NCI-H2081 (cell line): ENCODE measurements at places on chromosomes 4 and X.

GRCh38 chr4:55654131-55654530 lies 18.0 kb upstream of the NMU start:
- DNase-seq = no peak

DNA sequence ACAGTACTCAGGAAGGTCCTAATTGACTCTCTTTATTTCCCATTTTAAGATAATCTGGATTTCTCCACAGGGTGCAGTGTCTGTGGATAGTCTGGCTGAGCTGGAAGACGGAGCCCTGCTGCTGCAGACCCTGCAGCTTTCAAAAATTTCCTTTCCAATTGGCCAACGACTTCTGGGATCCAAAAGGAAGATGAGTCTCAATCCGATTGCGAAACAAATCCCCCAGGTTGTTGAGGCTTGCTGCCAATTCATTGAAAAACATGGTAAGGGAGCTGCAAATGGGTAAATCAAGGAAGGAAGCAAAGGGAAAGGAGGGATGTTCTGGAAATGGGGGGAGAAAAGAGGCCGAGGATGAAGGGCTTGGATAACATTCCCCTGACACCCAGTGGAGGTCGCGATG lies 26.0 kb downstream of the ARHGAP36 start:
- DNase-seq = no peak

DNA sequence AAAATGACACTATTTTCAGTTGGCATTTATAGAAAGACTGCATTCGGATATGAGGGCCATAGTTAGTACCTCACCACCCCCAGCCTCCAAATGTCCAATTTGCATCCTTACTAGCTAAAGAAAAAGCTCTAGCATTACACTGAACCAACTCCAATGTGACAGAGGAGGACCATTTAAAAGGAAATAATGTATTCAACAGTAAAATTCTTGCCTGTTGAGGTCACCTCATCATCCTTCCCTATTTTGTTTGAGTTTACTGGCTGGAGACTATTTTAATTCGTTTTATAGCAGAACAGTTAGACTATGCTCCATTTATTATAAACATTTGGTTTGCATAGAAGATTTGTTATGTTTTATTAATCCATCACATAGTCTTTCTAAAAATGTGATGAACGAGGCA lies 88.2 kb upstream of the PPARGC1A start:
- DNase-seq = no peak

DNA sequence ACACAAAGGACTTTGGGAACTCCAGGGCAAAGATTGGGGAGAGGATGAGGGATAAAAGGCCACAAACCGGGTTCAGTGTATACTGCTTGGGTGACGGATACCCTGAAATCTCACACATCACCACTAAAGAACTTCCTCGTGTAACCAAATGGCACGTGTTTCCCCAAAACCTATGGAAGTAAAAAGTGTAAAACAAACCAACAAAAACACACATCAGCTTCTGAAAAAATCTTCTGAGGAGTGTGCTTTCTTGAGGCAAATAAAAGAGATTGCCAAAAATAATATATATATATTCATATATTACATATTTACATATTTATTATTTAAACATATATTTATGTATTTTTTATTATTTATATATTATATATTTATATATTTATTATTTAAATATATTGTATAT lies 3.9 kb downstream of the P2RY8 start:
- DNase-seq = no peak

DNA sequence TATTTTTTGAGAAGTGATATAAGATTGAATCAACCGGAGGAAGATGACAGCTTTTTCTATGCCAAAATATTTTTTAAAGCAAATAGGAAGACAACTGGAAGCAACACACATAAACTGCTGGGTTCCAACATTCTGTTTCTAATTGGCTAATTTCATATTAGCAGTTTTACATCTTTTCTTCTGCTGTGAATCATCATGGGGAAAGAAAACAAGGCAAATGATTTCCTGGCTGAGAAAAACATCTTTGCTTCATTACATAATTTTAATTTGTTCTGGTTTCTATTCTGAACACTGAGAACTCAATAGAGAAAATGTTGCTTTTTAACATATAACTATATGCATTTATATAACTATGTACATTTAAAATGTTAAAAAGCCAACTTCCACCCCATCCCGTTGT lies 2518.5 kb downstream of the ARAP2 start:
- no peak for DNase-seq

DNA sequence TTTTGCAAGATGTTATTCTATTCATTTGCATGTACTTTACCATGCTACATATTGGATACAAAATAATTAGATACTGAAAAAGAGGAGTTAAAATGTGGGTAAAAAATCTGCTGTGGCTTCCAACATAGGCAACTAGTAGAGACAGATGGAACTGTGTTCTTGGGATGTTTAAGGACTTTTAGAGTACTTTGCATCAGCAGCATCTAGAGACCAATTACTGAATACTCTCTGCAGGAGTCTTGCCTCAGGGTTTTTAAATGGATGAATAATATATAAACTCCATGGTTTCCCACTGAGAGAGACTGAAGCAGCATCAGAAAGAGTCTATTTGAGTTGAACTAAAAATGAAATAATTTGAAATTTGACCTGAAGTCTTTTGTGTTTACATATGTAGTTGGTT lies 676.7 kb downstream of the GALNTL6 start:
- peak; percentile 14 for DNase-seq

DNA sequence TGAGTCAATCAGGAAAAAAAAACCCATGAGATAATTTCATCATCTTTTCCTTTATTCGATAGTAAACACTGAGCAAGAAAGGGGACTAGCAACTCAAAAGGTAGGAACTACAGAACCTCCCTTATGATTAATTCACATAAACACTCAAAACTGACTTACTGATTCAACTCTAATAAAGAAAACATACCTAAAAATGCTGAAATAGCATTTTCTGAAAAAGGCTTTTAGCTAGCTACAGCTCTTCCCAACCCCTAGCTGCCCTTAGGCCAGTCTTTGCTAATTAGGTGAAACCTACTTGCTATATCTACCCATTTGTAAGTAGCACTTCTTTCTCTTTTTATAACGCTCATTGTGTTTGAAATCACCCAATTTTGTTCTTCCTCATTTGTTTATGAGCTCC lies 150.6 kb downstream of the ATRX start:
- DNase-seq = no peak

DNA sequence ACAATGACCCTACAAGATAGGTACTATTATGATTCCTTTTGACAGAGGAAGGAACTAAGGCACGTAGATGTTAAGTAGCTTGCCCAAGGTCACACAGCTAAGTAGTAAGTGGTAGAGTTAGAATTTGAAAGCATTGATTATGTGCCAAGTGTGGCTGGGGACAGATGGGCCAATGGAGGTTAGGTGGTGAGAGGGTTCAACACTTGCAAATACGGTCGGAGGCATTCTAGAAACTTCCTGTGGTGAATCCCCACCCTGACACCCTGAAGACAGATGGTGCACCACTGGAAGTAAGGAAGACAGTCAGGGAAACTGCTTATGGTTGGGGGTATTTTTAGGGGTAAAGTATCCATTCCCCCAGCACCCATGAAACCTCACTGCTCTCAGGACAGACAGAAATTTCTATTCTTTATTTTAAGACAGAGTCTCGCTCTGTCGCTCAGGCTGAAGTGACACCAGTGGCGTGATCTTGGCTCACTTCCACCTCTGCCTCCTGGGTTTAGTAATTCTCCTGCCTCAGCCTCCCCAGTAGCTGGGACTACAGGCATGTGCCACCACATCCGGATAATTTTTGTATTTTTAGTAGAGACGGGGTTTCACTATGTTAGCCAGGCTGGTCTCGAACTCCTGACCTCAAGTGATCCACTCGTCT lies 142.5 kb downstream of the RASL11B start:
- no peak for DNase-seq

DNA sequence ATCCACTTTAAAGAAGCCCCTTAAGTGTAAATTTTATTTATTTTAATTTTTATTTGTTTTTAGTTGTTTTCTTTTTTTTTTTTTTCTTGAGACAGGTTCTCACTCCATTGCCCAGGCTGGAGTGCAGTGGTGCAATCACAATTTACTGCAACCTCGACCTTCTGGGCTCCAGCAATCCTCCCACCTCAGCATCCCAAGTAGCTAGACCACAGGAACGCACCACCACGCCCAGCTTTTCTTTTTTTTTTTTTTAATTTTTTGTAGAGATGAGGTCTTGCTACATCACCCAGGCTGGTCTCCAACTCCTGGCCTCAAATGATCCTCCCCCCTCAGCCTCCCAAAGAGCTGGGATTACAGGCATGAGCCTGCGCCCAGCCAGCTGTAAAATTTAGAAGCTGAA lies 6.0 kb downstream of the SAT1 start:
- no peak for DNase-seq

DNA sequence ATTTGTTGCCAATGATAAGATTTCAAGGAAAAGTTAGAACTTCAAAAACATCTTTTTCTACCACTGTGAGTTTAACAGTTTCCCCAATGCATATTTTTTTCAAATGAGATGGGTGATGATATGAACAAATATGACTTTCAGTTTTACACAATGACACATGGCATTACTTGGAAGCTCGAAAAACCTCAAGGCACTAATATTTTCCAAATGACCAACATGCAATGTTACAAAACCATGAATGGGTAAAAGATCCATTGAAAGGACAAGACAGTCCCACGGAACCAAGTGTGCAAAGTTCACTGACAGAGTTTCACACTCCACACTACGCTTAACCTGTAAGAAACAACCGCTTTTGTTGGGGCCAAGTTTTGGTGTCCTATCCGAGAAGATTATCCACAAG lies 84.5 kb downstream of the CD99L2 start:
- DNase-seq = no peak
